ENCODE measurements at places on chromosomes 2 and 18.

- no peak for DNase-seq
Observed at GRCh38 chr18:50830544-50830943, 10.7 kb upstream of the MRO start.

DNA sequence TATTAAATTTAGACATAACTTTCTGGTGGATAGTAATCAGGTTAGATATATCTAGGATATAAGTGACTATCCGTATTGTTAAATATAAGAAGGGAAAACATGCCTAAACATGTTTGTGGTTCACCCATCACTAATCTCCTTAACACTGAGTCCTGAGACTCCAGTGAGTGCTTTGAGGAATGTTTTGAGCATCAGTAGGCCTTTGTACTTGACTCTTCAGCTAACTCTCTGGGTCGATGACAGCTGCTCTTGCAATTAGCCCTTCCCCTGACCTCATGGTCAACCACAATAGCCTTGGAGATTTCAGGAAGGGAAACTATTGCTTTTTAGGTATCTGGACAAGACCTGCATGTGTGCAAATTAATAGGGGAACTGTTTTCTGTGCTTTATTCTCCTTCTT lies 716.8 kb downstream of the EPHA4 start:
- no peak for DNase-seq

GRCh38 chr2:12604341-12604740 lies 112.4 kb upstream of the TRIB2 start:
- DNase-seq = no peak

GRCh38 chr2:218833023-218833609 lies 1.5 kb upstream of the PRKAG3 start:
- DNase-seq = no peak

DNA sequence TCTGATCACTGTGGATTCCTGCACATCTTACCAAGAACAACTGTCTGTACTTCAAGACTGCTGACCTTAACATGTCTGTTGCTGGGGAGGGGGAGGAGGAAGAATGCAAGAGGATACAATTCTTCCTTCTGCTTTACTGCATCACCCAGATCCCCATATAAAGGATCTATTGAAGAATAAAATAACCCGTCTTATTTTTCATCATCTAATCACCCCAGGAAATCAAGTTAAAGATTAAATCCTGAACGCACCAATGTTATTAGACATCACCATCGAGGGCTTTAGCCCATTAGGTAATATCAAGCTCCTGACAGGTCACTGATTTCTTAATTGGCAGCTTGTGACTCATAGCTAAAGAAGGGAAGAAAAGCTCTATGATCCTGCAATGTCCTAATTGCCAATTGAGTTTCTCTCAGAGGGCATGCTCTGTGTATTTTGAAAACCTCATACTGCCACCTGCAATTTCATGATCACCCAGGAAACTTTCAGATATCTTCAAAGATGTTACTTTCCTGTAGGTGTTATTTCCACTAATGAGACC lies 75.4 kb upstream of the KCNE4 start:
- DNase-seq = no peak

DNA sequence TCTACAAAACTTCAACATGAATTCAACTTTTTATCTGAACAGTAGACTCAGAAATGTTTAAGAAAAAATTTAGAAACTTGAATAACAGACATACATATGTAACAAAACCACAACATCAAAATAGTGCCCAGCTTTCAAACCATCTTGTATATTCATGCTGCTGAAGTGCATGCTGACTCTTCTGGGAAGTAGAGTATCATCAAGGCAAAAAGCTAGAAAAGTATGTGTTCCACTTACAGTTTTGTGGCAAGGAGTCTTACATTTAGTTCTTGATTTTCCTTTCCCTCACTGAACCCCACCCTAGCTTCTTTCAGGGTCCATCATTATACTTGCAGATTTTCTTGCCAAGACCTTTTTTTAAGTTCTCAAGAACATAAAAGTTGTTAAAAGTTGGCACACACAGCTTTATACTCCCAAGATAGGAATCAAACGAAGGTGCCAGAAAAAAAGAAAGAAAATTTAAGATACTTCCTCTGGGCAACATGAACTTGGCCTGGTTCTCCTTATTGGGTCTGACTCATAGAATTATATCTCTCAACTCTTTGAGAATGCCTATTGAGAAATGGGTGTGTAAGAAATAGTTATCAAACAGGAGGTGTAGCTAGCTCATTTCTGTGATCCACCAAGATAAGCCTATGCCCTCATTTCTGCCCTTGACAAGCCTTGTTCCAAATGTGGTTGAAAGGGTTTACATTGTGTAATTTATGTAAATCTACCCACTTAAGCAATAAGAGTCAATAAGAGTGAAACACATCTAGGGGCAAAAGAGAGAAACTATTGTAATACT lies 667.6 kb upstream of the ACVR2A start:
- no peak for DNase-seq

DNA sequence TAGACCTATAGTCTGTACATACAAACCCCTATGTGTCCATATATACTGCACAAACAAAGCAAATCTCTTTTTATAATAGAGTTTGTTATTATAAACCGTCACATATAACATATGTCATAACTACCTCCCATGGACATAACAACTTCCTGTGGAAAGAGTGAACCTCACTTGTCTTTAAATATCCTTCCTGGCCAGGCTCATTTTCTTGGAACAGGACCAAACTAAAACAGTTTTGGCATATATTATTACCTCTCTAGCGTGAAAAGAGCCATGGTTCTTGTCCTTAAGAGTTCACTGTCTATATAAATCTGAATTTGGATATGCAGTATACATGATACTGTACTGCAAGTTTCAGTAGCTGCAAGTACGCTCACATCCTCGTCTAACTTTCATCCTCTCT lies 28.3 kb upstream of the DNAJC27 start:
- DNase-seq = no peak

DNA sequence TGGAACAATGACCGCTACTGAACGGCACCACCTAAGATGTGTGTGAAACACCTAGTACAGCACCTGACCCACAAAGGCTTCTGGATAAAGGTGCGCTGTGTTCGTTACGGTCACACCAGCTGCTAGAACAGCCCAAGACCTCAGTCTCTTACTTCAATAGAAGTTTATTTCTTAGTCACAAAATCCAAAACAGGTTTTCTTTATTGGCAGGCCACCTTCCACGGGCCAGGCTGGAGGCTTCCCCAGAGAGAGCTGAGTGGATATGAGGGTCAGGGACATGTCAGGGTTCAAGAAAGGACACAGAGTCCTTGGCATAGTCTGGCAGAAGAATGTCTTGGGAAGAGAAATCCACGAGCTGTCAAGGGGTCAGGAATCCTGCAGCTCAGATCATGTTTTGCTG lies 92.2 kb downstream of the COL6A3 start:
- no peak for DNase-seq

- no peak for DNase-seq
Observed at GRCh38 chr18:2222270-2223185, 348.8 kb downstream of the METTL4 start.

DNA sequence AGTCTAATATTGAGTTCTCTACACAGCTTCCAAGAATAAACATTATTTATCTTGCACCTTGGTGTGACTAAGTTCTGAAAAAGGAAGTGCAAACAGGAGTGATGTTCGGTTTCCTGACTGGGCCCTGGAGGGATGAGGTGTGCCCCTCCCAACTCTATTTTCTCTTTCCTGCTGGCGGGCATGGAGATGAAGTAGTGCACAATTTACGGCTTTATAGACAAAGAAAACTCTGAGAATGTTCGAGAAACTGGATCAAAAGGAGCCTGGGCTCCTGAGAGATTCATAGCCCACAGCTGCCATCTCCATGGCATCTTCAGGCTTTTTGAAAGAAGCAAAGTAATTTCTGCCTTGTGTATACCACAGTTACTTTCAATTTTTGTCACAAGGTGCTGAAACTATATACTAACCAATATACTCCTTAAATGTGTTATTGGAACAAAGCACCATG lies 22.3 kb downstream of the LRATD1 start:
- DNase-seq = no peak

DNA sequence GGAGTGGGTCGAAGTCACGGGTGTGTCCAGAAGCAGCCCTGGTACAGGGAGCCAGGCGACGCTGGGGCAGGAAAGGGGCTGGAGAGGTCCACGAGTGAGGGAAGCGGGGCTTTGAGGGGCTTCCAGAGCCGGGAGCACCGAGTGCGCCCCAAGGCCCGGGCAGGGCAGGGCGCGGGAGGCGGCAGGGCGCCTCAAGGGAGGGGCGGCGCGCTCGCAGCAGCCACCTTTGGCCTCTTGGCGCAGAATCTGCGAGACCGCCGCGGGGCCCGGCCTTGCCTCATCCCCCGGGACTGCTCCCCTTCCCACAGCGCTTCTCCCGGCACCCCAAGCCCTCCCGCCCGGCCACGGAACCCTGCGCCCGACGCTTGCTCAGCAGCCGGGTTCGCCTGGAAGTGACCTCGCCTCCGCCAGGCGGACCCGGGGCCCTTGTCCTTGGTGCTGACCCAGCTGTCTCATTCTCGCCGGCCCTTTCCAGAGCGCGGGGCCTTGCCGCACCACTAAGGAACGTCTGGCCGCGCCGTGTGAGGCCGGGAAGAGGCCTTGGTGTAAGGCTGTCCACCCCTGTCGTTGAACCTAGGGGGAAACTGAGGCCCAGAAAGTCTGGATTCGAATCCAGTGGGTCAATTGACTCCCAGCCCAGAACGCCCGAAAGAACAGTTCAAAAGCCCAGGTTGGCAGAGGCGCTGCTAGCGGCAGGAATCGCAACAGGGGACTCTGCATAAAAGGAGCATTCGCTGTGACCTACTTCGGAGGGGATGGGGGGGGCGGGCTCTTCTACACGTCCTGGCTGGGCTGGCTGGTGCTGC lies 584 bp upstream of the DNER start:
- no peak for DNase-seq

- DNase-seq = no peak
Observed at GRCh38 chr2:178910005-178910404, 102.8 kb upstream of the TTN start.

GRCh38 chr2:173175222-173175621 lies 99.6 kb downstream of the MAP3K20 start:
- no peak for DNase-seq

DNA sequence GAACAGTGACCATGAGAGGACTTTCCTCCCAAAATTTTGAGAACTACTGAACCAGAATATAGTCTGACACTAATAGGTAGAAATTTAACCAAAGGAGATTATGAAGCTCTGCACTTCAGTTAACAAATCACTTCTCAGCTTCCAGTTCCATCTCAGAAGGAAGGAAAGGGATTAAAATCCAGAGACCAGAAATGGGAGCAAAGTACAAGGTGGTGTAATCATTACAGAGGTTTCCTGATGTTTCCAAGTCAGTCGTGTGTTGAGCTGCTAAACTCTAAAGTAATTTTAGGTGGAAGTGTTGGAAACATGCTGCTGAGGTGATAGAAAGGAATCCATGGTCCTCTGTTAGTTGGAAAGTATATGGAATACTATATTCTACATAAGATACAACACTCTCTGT lies 10.8 kb downstream of the TYMS start:
- no peak for DNase-seq

DNA sequence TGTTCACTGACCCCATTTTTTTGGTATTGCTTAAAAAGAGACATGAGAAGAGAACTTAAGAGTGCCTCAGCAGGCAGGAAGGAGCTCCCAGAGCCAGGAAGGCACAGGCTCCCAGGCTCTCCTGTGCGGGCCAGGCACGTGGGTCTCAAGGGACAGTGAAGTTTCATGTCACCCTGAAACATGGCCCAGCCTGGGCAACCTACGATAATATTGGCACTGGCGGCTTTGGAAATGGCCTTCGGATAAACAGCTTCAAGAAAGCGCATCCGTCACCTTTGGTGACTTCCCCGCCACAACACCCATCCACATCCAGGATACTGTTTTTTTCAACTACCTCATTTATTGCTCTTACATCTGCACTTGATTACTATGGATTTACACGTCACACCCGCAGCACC lies 30.5 kb downstream of the PXDN start:
- no peak for DNase-seq
